Esophagus squamous epithelium (tissue), 5 donors: ENCODE measurements at places on chromosomes 11 and 22.

GRCh38 chr11:128188346-128189004, 398.9 kb downstream of the ETS1 start:
- no peak for DNase-seq

DNA sequence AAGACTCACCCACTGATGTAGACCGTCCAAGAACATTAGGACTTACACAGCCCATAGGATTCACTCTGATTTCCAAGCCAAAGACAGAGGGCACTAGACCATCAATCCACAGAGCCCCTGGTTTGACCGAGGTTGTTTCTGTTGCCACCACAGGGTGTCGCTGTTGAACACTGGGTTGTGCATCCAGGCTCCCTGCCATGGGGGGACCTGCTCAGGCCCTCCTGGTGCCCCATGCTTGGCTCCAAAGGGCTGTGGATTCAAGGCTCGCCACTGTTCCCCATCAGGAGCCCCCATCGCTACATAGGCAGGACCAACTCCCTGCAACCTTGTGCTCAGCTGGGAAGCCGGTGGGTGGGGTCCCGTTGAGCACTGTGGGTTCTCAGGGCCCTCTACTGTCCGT, 128.0 kb upstream of the ANO1 start:
- no peak for DNase-seq

DNA sequence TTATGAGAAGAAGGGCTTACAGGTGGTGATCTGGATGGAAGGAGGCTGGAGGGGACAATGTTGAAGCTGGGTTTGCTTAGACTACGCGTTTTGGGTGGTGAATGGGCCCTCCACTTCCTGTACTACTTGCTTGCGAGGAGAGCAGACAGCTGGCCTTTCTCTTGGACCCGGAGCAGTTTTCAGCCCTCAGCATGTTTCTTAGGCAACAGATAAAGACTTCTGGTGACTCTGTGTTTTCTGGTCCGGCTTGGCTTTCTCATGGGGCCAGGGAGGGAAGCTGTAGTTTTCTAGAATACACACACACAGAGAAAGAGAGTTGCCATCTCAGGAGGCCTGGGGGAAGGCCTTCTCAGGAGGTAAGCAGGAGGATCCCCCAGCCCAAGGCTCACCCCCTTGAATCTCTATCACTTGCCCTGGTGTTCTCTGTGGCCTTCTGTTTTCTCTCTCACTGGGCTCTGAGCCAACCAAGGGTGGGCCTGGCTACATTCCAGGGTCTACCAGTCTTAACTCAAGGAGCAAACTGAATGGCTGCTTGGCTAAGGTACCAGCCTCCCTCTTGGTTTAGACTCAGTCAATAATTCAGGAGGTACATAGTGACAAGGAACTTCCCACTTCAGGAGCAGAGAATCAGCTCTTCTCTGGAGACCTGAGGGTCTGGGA, 2.4 kb downstream of the CCS start:
- DNase-seq: no peak

DNA sequence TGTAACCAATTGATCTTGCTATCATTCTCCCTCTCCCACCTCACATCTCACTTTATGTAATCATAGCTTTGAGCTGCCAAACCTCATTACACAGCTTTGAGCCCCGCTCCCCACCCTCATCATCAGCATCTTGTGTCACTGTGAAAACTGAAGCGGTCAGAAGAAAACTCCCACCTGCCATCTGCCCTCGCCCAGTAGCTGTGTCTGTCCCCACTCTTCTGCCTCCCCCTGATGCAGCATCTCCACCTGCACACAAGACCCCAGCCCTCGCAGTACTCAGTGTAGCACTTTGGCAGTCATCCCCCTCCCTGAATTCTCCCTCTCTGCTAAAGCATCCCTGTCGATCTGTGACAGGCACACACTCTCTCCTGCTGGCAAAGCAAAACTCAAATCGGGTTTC, 60.3 kb upstream of the YWHAH start:
- no peak for DNase-seq

DNA sequence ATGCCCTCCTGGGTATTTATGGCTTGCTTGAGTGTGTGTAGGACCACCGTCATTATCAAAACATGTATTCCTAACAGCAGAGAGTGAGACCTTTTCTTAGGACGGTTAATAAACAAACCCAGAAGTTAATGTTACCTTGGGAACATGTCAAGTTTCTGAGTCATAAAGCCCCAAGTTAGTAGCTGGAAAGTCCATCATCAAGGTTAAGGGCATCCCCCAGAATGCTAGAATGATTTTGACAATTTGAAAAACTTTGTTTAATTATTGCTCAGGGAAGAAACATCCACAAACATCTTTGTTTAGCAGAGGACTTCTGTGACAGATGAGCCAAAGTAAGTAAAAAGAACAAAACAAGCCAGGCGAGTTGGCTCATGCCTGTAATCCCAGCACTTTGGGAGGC, 20.0 kb downstream of the CAVIN3 start:
- no peak for DNase-seq

GRCh38 chr11:102252339-102252891, 64.9 kb upstream of the BIRC3 start:
- DNase-seq: no peak

- DNase-seq: no peak
Measured at GRCh38 chr11:64759722-64760719, at the start of gene PYGM. Gene PYGM, minus strand, starts transcription at chr11:64759974. Its CDS starts 76 bp downstream, at chr11:64759898.

DNA sequence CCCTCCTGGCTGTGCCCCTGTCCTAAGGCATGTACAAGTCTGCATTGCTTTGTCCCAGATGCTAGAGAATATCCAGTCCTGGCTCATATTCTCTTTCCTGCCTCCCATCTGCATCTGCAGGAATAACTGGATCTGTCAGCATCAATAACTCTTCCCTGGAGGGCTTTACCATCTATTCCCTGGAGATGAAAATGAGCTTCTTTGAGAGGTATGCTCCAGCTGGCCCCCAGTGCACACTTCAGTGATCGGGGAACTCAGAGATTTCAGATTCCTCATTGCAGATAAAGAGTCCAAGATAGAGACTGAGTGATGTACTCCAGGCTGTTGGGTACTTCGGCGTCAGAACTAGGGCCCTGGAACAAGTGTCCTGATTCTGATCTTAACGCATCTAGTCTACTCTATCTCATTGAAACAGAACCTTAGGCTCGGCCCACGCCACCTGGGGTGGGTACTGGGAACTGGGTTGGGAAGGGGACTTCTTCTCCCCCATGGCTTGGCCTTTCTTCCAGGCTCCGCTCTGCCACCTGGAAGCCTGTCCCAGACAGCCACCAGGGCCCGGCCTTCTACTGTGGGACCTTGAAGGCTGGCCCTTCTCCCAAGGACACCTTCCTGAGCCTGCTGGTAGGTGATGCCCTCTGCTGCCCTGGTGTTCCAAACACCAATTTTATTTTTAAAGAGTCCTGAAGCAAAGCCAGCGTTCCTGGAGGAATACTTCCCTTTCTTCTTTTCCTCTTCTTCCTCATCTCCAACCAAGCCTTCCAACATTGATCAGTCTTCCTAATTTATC, 17.8 kb upstream of the GLB1L2 start:
- no peak for DNase-seq

DNA sequence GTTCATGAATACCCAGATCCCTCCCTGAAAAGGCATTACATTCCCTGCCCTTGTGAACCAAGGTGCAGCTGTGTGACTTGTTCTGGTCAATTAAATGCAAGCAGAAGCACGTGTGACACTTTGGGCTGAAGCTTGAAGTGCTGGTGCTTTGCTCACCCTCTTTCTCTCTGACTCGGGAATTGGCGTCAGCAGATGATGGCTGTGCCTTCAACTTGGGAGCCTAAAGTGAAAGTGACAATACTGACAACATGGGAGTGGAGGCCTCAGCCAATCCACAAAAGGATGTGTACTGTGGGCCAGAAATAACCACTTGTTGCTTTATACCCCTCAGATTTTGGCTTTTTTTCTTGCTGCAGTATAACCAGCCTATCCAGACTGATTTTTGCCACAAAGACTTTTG, 148.3 kb upstream of the THY1 start:
- no peak for DNase-seq

GRCh38 chr11:17408641-17409040, 20.2 kb upstream of the KCNJ11 start:
- no peak for DNase-seq

DNA sequence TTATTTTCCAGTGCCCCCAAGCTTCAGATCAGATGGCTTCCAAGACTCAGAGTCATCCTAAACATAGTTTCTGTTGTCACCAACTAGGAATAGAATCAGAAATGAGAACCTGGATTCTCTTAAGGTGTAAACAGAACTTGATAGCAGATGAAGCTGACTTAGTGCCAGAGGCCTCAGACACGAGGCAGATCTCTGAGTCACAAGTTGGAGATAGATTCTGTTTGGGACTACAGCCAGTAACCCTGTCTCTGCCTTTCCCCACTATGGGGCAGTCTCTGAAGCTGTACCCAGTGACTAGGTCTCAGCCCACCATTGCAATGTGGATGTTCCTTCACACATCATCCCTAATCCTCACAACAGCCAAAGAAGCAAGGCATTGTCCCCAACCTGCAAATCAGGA, 25.4 kb downstream of the NEU3 start:
- no peak for DNase-seq

- DNase-seq: no peak
Measured at GRCh38 chr11:13771151-13771550, 102.7 kb downstream of the FAR1 start.

GRCh38 chr11:99682646-99683045, 661.9 kb downstream of the CNTN5 start:
- no peak for DNase-seq

DNA sequence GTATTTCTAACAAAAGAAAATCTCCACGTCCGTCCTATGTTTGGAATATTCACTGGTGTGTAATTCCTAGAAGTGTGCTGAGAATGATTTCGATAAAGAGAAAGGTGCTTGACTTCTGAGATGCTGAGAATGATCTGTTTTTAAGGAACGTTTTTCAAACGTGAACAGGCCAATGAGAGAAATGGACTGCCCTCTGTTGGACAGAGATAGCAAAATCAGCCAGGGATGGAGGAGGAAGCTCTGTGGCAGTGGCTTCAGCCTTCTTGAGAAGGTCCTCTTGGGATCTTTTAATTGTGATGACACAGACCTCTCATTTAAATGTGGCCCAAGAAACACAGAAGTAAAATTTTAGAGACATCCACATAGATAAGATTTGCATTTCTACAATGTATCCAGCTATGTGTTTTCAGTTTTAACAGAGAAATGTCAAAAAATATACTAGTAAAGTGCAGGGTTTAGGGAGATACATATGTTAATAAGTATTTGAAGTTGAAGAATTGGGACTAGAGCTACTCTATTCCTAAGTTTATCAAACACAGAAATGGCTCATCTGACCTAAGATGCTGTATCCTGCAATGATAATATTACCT, 84.0 kb upstream of the RCN1 start:
- DNase-seq: no peak

DNA sequence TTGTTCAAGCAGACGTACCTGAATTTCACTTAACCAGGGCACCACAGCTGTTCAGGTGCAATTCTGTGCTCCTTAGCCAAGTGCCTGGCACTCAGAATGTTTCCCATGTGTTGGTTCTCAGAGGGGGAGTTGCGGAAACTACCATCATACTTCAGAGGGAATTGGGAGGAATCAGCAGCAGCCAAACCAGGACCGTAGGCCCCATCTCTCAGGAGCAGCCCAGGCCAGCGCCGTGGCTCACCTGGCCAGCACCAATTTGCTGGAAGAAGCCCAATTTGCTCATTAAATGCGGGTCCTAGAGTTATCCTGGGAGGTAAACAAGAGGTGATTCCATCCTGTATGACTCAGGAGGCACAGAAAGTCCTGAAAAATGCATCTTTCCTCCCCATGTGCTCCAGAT, 435.4 kb downstream of the BRD1 start:
- DNase-seq: no peak

DNA sequence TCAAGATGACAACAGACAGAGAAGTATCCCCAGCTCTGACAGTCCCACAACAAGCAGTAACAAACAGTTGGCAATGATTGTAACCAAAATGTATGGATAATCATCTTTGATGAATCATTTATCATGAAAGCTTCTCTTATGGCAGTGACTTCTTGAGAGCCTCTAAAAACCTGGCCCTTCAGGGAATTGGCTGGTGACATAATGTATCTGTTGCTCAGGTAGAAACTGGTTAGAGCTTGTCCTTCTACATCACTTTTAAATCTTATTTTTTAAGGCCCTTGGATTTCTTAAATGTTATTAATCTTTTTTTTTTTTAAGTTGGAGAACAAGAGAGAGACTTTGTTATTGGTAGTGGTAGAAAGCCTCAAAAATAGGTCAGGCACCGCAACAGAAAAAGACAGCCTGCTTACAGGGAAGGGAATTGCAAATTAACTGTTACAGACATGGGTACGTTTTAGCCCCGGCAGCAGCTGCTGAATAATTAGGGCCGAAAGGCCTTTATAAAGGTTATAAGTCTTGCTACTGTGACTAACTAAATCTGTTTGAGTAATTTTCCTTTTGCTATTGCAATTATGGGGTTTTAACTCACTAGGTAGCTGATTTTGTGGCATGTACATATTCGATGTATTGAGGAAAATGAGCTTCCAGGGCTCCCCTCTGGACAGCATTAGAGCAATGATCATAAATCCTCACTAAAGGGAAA, 207.7 kb upstream of the LRRC4C start:
- DNase-seq: no peak

- no peak for DNase-seq
Measured at GRCh38 chr22:37697538-37697835, 639 bp downstream of the TRIOBP start.

DNA sequence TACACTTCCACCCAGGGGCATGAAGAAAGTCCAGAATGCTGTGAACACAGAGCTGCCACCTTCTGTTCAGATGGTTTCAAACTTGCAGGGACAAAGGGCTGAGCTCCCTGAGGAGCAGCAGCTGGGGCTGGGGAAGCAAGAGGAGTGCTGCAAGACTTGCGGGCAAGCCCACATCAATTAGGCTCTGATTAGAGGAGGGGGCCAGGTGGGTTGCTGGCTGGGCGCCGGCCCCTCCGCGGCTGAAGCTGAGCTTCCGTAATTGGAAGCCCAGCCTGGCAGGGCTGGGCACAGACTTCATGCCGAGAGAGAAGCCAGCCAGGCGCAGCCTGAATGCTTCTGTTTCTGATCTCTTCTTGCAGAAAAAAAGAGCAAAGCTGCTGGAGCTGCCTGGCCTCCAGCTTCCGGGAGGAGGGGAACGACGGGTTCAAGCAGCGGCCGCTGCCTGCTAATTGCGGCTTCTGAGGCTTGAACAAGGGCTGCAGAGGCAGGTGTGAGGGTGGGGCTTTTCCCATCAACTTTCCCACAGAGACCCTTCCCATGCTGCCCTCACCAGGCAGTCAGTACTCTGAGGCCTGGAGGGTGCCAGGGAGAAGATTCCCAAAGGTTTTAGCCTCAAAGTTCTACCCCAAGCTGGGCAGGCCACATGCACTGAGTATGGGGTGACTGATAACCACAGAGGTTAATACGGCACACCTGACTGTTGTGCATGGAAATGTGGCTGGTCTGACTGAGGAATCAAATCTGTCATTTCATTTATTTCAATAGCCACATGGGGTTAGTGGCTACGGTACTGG, 91.1 kb upstream of the LMO1 start:
- DNase-seq: no peak

DNA sequence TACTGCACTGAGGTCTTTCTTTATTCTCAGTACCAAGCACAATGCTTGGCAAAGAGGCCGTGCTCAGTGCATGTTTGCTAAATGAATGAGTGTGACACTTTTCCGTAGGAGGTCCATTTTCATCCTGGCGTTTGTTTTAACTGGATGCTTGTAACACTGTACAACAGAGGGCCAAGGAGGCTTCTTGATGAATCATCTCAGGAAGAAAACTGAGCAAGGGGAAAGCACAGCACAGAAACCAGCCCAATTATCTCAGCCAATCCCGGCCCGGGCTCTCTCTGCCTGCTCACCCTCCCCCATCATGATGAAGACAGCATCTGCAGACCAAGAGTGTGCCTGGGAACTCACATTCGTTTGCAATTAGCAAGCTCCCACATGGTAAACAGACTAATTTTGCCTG, 570.3 kb downstream of the OPCML start:
- DNase-seq: no peak
